ENCODE measurements at places on chromosomes 2 and 18.
A peak's percentile ranks its signal among the peaks of the same experiment; 100 is the strongest.

- DNase-seq, result no peak
Observed at GRCh38 chr18:58671632-58672564, 633 bp downstream of the MALT1 start.

DNA sequence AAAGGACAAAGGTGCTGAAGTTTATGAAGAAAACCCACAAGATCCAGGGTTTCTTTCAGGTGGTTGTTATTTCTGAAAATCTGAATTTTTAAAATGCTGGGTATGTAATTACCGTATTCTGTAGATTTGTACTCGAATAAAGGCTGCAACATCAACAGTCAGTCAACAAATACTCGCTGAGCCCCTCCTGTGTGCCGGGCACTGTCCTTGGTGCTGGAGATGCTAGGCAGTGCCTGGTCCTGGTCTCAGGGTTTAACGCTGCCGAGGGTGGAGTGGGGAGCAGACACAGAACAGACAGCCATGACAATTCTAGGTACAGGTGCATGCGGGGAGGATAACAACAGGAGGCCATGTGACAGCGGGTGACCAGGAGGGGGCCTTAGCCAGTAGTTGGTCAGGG, 27.2 kb upstream of the PDIA6 start:
- peak; percentile 65 for DNase-seq

DNA sequence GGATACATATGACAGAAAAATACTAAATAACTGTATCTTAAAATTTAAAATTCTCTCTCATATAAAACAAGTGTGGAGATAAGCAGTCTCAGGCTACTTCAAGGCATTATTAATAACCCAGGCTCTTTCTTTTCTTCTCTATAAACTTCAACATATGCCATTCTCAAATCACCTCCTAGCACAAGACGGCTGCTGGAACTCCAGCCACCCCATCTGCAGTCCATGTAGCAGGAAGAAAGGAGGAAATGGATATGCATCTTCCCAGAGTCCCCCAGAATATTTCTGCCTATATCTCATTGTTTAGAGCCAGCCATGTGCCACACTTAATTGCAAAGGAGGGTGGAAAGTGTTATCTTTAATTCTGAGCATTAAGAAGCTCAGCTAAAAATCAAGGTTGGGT, 35.3 kb upstream of the NEB start:
- DNase-seq, result no peak

- no peak for DNase-seq
Observed at GRCh38 chr2:20558391-20559150, 92.3 kb downstream of the HS1BP3 start.

DNA sequence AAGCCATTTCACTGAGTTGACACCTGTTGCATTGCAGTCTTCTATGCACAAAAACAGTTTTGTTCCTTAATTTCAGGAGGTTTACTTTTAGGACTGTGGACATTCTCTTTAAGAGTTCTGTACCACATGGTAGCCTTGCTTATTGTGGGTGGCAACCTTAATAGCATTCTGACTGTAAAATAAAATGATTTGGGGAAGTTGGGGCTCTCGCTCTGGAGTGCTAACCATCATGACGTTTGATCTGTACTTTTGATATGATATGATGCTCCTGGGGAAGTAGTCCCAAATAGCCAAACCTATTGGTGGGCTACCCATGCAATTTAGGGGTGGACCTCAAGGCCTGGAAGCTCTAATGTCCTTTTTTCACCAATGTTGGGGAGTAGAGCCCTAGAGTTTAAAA, 3.4 kb downstream of the CTLA4 start:
- no peak for DNase-seq

GRCh38 chr2:160294889-160295288, 94.8 kb upstream of the ITGB6 start:
- DNase-seq, result no peak

GRCh38 chr2:169141713-169142352, 72.5 kb downstream of the DHRS9 start:
- DNase-seq, result peak; percentile 74

DNA sequence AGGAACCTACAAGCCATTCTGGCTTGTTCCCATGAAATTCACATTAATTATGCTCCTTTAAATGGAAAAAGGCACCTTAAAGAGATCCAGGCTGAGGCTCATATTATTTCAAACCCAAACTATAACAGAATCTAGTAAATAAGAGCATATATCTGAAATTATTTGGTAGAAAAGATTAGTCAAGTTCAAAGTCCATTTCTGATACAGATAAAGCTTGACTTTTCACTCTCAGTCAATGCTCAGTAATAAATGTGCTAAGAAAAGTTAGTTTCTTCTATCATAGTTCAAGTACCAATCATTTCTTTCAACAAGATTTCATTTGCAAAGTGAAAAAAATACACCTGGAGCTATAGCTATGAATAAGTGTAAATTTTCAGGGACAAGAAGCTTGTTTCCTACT, 61.8 kb upstream of the NARS1 start:
- no peak for DNase-seq

DNA sequence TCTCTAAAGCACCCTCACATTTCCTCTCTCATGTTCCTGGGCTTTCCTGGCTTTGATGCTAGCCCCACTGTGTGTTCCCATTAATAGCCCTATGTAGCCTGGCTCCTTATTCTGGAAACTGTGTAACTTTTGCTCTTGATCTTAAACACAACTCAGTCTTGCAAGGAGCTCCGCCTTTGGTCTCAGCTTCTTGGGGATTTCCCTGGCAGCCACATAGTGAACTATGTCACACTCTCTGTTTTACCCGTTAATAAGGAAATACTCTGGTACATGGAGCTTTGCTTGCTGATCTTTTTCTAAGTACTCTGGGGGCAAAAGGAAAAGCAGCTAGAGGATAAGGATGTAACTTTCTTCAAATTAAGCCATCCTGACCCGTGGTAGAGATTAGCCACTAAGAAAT, 259.3 kb downstream of the NEDD4L start:
- no peak for DNase-seq

DNA sequence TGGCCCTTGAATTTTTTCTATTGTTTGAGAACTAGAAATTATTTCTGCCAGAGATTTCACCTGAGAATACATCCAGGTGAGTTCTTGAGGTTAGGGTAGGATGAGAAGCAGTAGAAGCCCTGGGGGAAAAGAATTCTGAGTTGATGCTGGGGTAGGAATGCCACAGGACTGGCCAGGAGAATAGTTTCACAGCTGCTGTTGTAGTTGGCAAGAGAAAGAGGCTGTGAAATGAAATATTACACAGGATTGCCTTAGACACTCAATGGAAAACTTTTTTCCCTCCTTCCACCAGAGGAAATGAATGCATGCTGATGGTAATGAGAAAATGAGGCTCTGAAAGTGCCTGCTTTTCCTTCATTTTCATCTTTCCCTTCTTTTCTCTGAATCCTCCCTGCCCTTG, 54.6 kb downstream of the PRKCE start:
- no peak for DNase-seq

DNA sequence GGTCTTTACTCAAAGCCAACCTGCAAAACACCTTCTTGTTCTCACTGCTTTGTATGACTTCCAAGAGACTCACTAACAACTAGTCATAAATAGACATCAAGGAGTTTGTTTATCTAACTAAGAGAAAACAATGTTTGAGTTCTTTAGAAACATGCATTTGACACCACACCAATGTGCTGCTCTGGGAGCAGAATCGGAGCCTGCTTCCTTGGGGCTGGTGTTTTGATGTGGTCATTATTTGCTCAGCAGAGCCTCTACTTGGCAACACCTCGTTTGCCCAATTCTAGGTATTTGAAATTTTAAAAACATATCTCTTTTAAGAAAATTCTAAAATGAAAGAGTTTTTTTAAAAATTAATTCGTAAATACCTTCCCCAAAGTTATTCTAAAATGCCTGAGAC, 167.5 kb downstream of the BCL2 start:
- DNase-seq, result no peak

- no peak for DNase-seq
Observed at GRCh38 chr2:72840066-72840465, 14.2 kb upstream of the EXOC6B start.

- DNase-seq, result no peak
Observed at GRCh38 chr2:61529944-61530735, 8.0 kb downstream of the XPO1 start.

GRCh38 chr18:10298346-10298745, 156.1 kb upstream of the APCDD1 start:
- DNase-seq, result no peak
